ENCODE measurements at places on chromosomes 13 and 19.

DNA sequence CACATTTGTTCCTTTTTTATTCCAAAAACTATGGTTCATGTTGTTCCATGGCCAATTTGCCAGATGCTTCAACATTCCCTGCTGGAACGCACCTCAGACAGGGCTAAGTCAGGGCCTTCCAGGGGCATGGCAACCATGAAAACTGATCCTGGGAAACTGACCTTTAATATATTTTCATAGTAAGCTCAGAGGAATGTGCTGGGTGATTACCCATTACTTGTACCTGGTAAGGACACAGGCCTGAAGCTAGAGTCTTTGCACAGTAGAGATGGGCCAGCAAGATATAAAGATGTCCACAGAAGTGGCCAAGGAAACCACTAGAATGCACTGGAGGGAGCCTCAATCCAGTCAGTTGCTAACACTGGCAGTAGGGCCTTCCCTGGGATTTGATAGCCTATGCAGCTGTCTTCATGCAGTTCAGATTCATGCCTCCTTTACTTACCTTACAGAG lies 353.1 kb downstream of the ENOX1 start:
- DNase-seq = no peak

DNA sequence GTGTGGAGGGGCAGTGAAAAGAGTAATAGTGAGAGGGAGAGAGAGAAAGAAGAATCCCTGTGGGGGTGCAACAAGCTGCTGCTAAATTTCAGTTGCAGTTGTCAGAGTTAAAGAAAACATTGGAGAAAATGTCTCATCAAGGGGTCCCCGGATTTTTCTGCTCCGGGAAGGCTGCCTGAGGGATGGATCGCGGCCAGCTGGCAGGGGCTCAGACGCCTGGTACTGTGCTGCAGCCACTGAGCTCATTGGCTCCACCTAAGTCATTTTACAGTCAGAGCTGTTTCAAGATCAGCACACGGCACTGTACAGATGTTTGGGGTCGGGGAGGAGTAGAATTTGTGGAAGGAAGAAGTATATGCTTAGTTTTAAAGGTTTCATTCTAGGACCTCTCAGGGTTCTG lies 106.2 kb downstream of the SHISA2 start:
- DNase-seq = peak; percentile 72

GRCh38 chr13:27607125-27607524 lies 13.2 kb downstream of the LNX2 start:
- DNase-seq = no peak

DNA sequence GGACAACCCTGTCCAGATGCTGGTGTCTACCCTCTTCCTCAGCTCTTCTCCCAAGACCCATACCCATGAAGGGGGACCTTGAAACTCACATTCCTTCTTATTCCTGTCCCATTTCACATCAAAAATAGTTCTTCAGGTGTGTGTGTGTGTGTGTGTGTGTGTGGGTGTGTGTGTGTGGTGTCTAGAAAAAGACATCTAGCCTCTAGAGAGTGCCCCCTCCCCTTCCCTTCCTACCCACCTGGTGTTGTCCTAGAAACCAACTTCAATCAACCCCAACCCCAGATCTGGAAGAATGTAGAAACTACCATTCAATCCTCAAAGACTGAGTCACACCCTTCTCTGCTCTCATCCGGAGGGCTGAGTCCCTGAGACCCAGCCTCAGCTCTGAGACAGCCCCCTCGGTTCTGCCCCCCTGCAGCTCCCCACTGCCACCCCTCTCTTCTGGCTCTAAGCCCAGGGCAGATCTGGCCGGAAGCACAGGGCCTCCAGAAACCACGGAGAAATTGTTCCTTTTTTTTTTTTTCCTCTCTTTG lies 3.5 kb downstream of the KCNN4 start:
- no peak for DNase-seq

- no peak for DNase-seq
Measured at GRCh38 chr19:58551577-58552471, 3.1 kb downstream of the CHMP2A start.

DNA sequence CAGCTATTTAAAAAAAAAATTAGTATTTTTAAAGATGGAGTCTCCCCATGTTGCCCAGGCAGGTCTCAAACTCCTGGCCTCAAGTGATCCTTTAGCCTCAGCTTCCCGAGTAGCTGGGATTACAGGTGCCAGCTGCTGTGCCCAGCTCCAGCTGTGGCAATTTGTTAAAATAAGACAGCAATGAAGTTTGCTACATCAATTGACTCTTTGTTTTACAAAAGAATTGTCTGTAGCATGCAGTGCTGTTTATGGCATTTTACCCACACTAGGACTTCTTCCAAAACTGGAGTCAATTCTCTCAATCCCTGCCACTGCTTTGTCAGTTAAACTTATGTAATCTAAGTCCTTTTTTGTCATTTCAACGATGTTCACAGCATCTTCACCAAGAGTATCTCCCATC lies 49.3 kb downstream of the NDFIP2 start:
- DNase-seq = no peak

DNA sequence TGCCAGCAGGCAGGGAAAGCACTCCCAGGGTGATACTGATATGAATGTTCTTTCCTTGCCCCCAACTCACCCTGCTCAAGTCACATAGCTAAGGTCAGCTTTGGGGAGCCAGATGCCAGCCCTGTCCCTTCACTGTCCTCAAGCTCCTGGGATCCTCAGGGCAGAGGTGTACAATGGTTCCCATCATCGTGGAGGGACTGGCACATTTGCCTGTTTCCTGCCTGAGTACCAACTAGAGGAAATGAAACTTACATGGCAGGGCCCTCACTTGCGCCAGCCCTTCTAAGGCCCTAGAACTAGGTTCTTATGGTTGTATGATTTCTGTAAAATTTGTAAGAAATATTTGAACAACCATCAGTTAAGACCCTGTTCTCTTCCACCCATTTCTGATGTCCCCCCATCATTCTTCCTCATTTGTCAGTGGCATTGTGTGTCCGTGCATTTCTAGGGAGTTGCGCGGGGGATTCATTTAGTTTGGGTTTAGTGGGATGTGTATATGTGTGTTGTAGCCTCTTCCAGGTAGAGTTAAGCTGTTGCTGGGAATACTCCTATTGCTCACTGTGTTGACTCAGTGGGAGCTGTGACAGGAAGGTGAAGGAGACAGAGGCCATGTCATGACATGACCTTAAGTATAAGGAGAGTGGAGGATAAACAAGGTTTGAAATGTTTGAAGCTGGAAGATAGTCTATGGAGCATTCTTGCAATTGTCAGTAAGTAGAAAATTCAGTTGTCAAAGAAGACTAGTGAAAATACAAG lies 41.3 kb upstream of the RCBTB2 start:
- no peak for DNase-seq

DNA sequence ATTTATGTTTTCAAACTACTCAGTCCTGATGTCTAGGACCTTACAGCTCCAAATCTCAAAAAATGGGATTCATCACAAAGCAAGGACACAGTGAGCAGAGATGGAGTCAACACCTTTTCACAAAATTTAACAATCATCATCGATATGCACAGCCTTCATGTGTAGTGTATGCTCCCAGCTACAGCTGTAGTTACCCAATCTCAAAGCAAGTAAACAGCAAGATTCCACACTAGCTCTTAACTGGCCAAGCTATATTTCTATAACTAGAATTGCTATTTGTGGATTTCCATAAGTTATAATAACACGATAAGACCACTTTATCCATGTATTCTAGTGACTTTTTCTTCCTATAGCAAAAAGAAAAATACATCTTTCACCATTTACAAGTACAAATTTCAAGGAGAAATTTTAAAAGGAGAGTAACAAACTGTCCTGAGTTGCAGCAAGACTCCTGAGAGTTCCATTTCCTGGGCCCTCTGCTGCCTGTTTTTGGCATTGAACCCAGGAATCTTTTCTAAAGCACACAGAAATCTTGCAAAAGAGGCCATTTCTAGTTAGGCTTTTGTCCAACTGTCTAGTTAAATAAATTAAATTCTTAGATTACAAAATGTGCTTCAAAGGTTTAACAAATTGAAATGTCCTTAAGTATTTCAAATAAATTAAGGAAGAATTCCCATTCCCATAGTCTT lies 460.6 kb downstream of the FGF14 start:
- no peak for DNase-seq

DNA sequence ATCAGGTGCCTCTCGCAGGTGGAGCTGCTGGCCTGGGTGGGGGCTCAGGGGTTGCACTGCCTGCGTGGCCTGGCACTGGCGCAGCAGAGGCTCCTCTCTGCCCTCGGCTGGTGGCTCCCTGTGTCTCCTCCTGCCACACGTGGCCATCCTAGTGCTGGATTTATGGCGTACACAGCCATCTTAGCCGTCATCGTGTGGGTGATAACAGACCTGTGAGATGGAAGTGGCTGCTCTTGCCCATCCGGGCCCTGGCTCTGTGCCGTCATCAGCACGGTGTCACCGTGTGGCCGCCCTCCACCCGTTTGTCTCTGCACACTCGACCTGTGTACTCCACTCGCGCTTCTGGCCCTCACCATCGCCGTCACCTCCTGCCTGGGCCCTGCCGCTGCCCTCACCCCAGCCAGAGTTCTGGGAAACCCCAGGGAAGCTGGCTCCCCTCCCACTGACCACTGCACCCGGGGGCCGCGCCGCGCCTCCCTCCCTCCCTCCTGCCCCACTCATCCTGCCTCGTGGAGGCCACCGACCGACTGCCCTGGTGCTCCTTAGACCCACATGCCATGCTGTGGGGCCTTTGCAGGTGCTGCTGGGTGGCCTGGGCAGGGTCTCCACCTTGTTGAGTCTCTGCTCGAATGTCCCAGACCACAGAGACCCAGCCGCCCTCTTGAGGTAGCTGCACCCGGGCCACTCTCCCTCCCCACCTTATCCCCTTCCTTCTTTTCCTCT lies 29.5 kb downstream of the TMEM255B start:
- DNase-seq = peak; percentile 37

DNA sequence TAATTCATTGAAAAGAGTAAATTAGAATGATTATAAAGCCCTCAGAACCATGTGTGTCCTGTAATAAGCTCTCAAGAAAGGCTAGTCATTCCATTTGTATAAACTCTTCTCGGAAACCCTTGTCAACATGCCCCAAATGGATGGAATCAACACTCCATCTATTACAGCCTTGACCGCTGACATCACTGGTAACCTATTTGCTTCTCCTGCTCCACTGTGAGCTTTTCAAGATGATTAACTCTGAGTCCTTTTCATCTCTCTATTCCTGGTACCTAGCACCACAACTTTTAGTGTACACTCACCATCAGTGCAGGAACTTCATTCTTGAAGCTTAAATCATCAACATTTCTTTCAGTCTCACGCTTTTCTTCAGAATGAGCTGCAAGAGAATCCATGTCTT lies 612.0 kb downstream of the DCT start:
- DNase-seq = no peak

DNA sequence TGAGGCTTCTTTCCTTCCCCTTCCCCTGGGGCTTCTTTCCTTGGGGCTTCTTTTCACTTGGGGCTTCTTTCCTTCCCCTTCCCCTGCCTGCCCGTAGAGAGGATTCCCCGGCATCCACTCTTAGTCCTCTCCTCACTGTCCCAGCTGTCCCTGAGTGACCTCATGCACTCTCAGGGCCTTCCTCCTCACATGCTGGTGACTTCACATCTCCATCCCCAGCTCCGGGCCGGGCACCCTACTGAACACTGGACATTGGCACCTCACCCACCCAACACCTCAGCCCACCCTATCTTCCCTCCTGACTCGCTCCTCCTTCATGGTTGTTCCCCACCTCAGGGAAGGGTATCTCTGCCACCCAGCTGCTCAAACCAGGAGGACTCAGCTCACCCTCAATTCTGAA lies 130.6 kb downstream of the STARD13 start:
- no peak for DNase-seq

DNA sequence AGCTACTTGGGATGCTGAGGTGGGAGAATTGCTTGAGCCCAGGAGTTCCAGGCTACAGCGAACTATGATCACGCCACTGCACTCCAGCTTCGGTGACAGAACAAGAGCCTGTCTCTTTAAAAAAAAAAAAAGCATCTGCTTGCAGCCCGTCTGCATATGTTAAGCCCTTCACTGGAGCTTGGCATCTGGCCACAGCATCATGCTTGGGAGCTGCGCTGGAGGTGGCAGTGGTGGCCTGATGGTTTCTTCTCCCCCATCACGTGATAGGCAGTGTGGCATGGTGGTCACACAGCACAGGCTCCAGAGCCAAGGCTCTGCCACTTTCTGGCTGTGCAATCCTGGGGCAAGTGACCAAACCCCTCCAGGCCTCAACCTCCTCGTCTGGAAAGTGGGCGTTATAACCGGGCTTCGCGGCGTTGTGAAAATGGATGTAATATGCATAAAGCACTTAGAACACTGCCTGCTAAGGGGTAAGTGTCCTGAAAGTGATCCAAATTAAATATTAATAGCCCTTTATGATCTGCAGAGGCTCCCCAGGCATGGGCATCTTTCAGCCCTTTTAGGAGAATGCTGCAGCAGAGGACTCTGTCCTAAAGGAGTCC lies 24.4 kb downstream of the MARK4 start:
- DNase-seq = no peak

GRCh38 chr13:95485518-95486144 lies 66.9 kb upstream of the CLDN10 start:
- DNase-seq = no peak

DNA sequence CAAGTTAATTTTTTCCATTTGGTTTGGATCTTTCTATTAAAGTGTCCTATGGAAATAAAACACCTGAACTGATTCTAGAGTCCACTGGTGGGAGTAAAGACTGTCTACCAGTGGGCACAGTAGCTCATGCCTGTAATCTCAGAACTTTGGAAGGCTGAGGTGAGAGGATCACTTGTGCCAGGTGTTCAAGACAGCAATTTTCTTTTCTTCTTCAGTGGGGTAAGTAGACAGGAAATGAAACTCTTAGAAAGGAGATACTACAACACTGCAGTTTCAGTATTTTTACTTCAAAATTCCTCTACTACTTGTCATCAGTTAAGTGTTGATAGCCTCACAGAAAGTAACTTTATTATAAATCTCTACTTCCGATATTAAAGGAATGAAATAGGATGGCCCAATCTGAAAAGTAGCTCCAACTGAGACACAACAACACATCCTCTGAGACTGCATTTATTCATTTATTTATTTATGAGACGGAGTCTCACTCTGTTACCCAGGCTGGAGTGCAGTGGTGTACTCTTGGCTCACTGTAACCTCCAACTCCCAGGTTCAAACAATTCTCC lies 26.3 kb downstream of the DNMT1 start:
- DNase-seq = no peak

- no peak for DNase-seq
Measured at GRCh38 chr19:34733266-34733745, 737 bp upstream of the ZNF181 start.

DNA sequence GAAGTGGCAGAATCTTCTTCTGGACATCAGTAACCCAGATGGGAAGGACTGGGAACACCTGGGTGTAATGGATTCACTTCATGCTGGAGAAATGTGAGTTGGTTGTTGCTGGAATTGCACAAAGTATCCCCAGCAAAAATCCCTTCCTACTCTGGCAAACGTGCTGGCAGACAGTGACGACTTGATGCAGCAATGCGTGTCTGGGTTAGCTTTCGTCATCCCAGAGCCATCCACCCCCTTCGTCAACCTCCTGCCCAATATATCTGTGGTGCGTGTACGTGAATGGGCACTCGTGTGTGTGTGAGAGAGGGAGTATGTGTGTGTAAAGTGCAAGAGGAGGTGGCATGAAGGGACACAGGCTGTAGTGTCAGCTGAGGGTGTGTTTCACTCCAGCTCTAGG lies 70.9 kb downstream of the TM9SF2 start:
- no peak for DNase-seq
